Stimulated activated CD4-positive, alpha-beta T cell treated with anti-CD3 and anti-CD28 coated beads, Interleukin-4, amount 100 ng/mL, for 4 hours (primary cell): ENCODE measurements at places on chromosomes 2 and 18.

GRCh38 chr2:191635333-191636234, 42.4 kb upstream of the NABP1 start:
- DNase-seq, result no peak

DNA sequence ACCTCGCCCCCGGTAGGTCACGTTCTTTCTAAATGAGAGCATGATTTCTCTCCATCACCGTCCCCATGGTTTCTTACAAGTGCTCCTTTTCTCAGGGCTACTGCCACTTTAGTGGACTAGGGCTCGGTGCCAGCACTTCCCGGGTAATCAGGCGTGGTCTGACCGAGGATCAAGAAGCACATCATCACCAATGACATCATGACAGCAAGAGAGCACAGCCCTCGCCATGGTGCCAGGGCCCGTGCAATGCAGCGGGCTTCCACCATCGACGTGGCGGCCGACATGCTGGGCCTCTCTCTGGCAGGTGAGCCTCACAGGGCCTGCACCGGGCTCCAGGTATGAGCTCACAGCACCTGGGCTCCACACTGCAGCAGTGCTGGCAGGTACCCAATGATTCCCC, 75.2 kb downstream of the INPP4A start:
- DNase-seq, result no peak

- no peak for DNase-seq
Observed at GRCh38 chr18:57785751-57786437, 17.2 kb downstream of the ATP8B1 start.

DNA sequence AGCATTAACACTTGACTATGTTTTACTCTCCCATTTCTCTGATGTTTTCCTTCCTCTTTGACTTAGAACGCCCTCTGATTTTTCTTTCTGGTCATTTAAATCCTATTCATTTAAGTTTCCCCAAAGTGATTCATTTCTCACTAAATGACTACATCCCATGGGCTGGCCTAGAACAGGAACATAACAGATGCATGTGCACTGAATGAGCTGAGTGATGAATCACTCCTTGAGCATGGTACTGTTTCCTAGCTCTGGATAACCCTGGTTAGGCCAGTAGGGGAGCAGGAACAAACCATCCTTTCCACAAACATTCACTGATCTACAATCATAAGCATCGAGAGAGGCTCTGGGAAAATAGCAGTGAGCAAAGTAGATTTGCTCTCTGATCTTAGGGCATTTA, 221.9 kb upstream of the SETBP1 start:
- DNase-seq, result no peak

DNA sequence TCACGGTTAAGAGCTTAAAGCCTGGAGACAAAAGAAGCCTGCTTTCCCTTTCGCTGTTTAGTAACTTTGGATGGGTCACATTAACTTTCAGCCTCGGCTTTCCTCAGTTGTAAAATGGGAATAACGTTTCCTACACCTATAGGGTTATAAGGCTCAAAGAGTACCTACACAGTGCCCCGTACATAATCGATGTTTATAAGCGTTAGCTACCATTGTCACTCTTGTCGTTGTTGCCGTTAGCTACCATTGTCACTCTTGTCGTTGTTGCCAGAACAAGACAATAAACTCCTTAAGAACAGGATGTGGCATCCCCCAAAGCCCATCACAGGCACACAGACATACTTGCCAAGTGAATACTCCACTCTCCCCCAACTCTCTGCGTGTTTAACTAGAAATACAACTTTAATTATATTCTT, 901 bp upstream of the MFSD6 start:
- DNase-seq, result no peak

DNA sequence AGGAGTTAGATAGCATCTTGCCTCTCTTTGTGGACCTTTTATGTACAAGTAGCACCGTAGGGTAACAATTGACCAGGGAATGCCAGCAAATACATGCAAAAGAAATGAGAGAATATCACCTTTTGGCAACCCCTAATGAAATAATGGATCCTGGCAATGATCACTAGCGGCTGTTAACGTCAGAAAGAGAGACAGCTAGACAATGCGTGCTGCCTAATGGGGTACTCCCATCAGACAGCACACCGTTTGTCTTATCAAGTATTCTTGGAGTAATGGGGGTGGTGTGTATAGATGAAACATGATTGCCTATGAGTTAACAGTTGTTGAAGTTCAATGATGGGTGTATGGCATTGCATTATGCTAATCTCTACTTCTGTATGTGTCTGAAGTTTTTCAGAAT, 1.6 kb downstream of the ELAC1 start:
- DNase-seq, result no peak

- DNase-seq, result no peak
Observed at GRCh38 chr2:240166191-240166590, 25.7 kb upstream of the OTOS start.

DNA sequence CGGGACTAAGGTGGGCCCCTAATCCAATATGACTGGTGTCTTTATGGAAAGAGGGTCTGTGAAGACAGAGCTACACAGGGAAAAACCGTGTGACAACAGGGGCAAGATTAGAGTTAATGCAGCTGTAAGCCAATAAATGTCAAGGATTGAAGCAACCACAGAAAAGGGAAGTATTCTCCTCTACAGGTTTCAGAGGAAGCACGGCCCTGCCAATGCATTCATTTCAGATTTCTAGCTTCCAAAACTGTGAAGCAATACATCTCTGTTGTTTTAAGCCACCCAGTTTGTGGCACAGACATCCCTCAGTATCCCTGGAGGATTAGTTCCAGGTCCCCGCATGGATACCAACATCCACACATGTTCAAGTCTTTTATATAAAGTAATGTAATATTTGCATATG, 48.8 kb downstream of the SPP2 start:
- no peak for DNase-seq

DNA sequence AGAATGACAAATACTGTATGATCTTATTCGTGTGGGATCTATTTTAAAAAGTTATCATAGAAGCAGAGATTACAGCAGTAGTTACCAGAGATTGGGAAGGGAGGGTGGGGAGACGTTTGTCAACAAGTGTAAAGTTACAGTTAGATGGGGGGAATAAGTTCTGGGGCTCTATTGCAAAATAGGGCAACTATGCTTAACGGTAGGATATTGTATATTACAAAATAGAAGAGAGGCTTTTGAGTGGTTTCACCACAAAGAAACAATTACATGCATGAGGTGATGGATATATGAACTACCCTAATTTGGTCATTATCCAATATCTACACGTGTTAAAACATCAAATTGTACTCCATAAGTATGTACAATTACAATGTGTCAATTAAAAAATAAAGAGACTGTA, 123.4 kb upstream of the NOSTRIN start:
- no peak for DNase-seq
